ENCODE measurements at places on chromosomes 12 and 14. TPM values are rescaled to one million over a fixed set of nuclear protein-coding genes. Genes with fewer than 3 reads are reported as not detected.
A peak's percentile ranks its signal among the peaks of the same experiment; 100 is the strongest.

GRCh38 chr14:70905301-70905700 is 2.0 kb upstream of the PCNX1 start:
- H3K4me3 ChIP-seq, result no peak overlapping the region
- H3K36me3 ChIP-seq, result no peaks in the 10 kb centered on the region
- no peak overlapping the region for H3K27ac ChIP-seq
- peaks cover 16% of the 10 kb centered on the region for H3K4me1 ChIP-seq
- H3K27me3 ChIP-seq, result no peaks in the 10 kb centered on the region

- peaks cover 15% of the 10 kb centered on the region for H3K36me3 ChIP-seq
- H3K4me1 ChIP-seq, result peaks cover 6% of the 10 kb centered on the region
- peak; percentile 46 for DNase-seq
Measured at GRCh38 chr14:73295198-73295796, 58.0 kb downstream of the PAPLN start.

- DNase-seq, result no peak
- H3K27me3 ChIP-seq, result peaks cover 31% of the 10 kb centered on the region
- no peak overlapping the region for H3K4me3 ChIP-seq
- H3K4me1 ChIP-seq, result no peaks in the 10 kb centered on the region
- H3K36me3 ChIP-seq, result no peaks in the 10 kb centered on the region
- no peak overlapping the region for H3K27ac ChIP-seq
Measured at GRCh38 chr14:21860172-21860571, 186.6 kb upstream of the OR4E1 start.

GRCh38 chr12:61870658-61871484 is 389.3 kb upstream of the USP15 start:
- H3K4me3 ChIP-seq, result no peak overlapping the region
- peak; percentile 1 for DNase-seq
- H3K4me1 ChIP-seq, result no peaks in the 10 kb centered on the region
- H3K27me3 ChIP-seq, result no peaks in the 10 kb centered on the region

GRCh38 chr12:57738661-57739237 is at the start of gene AGAP2:
TSS of gene AGAP2 (minus strand) at chr12:57738742. CDS start at chr12:57738246, 496 bp downstream.
- peak within 1 kb of the TSS; percentile 54 for H3K4me3 ChIP-seq
- H3K36me3 ChIP-seq, result peaks cover 13% of the 10 kb centered on the region
- peaks cover 46% of the 10 kb centered on the region for H3K4me1 ChIP-seq
- H3K27me3 ChIP-seq, result no peaks in the 10 kb centered on the region

DNA sequence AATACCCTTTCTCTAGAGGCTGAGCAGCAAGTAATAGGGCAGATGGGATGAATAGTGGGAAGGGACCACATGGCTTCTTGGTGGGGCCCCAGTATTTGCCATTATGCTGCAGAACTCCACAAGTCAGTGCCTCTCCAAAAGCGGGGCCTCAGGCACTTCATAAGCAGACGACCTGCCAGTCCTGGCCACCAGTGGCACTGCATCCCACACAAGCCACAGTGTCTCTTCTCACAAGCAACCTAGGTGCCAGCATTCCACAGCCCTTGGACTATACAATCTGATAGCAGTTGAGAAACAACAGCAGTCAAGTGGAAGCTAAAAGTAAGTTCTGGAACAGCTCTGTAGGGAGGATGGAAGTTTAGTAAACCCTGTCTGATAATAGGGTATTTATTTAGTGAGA is 4.2 kb upstream of the SLC8A3 start:
- H3K4me3 ChIP-seq, result no peak overlapping the region
- H3K4me1 ChIP-seq, result peaks cover 4% of the 10 kb centered on the region
- no peak overlapping the region for H3K27ac ChIP-seq

GRCh38 chr12:14849661-14850060 is 6.3 kb upstream of the ART4 start:
- H3K27me3 ChIP-seq, result no peaks in the 10 kb centered on the region
- H3K4me1 ChIP-seq, result peaks cover 6% of the 10 kb centered on the region
- H3K27ac ChIP-seq, result no peak overlapping the region
- DNase-seq, result no peak
- H3K4me3 ChIP-seq, result no peak overlapping the region

DNA sequence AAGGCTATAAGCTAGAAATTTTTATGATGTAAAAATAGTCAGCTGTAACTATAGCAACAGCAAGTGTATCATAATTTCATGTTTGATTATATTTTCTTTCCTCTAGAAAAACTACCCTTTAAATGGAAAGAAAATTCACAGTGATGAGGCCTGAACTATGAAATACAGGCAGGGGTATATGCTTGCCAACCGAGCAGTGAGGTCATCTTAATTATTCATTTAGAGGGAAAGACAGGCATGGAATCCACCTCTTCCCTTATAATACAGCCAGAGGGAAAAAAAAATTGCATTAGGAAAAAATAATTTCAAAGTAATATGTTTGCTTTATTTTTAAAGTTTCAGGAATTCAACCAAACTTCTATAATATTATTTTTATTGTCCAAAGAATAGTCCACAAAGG is 139.8 kb downstream of the EPS8 start:
- H3K27ac ChIP-seq, result no peak overlapping the region
- no peak overlapping the region for H3K4me3 ChIP-seq
- no peak for DNase-seq
- H3K36me3 ChIP-seq, result no peaks in the 10 kb centered on the region
- H3K27me3 ChIP-seq, result no peaks in the 10 kb centered on the region
- H3K4me1 ChIP-seq, result no peaks in the 10 kb centered on the region

DNA sequence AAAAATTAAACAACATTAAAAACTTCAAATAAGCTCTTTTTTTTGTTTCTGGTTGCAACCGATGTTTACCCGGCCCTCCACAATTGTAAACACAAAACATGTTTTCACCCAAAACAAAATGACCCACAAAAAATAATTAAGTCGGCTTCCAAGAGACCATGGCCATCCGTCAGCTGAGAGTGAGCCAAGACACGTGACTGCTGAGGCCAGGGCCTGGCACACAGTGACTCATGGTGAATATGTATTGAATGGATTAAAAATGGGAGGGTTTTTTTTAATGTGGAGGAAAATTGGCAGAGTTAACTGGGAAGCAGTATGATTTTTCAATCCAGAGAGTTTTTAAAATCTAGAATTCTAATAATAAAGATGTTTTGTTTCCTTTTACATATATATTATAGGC is 13.8 kb upstream of the CPNE8 start:
- H3K4me1 ChIP-seq, result no peaks in the 10 kb centered on the region
- no peak overlapping the region for H3K27ac ChIP-seq
- peaks cover under 1% of the 10 kb centered on the region for H3K27me3 ChIP-seq
- no peak overlapping the region for H3K4me3 ChIP-seq
- no peaks in the 10 kb centered on the region for H3K36me3 ChIP-seq
- no peak for DNase-seq

DNA sequence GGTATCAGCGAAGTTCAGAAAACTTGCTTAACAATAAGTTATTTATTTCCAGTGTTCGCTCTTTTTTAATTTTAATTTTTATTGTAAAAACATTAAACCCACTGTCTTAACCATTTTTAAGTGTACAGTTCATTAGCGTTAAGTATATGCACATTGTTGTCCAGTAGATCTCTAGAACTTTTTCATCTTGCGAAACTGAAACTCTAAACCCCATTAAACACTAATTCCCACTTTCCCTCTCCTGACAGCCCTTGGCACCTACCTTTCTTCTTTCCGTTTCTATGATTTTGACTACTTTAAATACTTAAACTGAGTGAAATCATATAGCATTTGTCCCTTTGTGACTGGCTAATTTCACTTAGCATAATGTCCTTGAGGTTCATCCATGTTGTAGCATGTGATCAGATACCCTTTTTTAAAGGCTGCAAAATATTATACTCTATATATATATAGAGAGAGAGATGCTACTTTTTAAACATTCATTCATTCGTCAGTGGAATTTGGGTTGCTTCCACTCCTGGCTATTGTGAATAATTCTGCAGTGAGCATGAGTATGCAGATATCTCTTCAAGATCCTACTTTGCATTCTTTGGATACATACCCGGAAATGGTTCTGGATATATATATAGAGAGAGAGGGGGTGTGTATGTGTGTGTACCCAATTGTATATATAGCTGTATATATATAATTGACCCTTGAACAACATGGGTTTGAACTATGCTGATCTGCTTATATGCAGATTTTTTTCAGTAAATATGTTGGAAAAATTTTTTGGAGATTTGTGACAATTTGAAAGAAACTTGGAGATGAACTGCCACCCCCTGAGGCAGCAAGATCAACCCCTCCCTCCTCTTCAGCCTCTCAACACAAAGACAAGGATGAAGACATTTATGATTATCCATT is 74.7 kb upstream of the EVL start:
- H3K4me3 ChIP-seq, result no peak overlapping the region
- no peaks in the 10 kb centered on the region for H3K27me3 ChIP-seq
- peaks cover 6% of the 10 kb centered on the region for H3K4me1 ChIP-seq
- H3K27ac ChIP-seq, result no peak overlapping the region
- H3K36me3 ChIP-seq, result no peaks in the 10 kb centered on the region

- no peak for DNase-seq
- no peak overlapping the region for H3K27ac ChIP-seq
- H3K4me1 ChIP-seq, result peaks cover 25% of the 10 kb centered on the region
- H3K4me3 ChIP-seq, result no peak overlapping the region
- peaks cover 39% of the 10 kb centered on the region for H3K36me3 ChIP-seq
Measured at GRCh38 chr14:71621980-71622605, 310.1 kb upstream of the RGS6 start.

DNA sequence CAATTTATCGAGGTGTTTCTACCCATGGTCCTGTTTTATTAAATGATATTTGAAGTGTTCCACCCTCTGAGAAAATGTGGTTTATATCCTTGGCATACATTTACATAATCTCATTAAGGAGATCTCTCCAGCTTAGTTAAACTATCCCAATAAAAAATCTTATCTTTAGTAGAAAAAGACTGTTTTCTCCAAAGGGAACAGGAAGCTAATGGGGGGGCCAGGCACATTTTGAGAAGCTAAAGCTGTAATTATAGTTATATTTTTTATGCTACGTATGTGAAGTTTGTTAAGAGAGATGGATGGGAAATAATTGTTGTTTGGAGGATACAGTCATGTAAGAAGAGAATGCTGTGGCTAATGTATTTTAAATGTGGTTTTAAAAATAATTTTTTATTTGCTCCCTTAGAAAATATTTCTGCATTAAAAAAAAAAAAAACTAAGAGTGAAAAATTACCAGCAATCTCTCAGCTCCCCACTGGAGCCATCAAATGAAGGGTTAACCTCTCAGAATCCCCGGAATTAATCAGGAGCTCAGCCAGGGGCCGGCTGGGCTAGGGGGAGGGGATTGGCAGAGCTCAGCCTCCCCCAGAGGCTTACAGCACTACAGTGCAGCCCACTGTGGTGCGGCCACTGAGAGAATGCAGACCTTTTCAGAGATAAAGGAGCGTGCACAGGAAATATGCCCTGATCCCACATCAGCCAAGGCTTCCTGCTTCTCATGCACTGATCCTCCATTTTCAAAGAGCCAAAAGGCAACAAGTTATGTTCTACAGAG is 185.8 kb downstream of the EGLN3 start:
- no peak for DNase-seq
- no peaks in the 10 kb centered on the region for H3K36me3 ChIP-seq
- no peak overlapping the region for H3K4me3 ChIP-seq
- no peaks in the 10 kb centered on the region for H3K4me1 ChIP-seq

DNA sequence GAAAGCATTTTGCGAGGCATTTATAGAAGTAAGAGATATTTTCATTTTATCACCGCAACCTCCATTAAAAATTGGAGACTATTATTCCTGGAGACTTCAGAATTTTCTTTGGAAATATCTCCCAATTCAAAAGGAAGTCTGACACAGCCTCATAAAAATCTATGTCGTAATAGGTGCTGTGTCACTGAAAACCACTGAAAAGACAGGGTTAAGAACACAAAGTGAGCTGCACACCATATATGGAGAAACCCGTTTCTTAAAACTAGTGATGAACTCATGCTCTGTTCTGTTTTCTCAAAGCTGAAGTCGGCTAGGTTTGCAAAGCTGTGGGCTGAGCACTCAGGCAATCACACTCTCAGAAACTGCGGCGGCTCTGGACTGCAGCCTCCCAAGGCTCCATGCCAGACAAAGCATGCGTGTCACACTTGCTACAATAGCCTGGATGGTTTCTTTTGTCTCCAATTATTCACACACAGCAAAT is at the start of gene GLIPR1:
GLIPR1 (plus strand) TSS at position 287 of the 481 bp plus-strand sequence; CDS start at position 413, 126 bp downstream.
- H3K27me3 ChIP-seq, result no peaks in the 10 kb centered on the region
- H3K27ac ChIP-seq, result peak within 1 kb of the TSS; percentile 90
- H3K4me3 ChIP-seq, result peak within 1 kb of the TSS; percentile 97
- H3K36me3 ChIP-seq, result peaks cover 17% of the 10 kb centered on the region
- peaks cover 71% of the 10 kb centered on the region for H3K4me1 ChIP-seq
- peak; percentile 65 for DNase-seq

- H3K27me3 ChIP-seq, result peaks cover 19% of the 10 kb centered on the region
- no peak overlapping the region for H3K27ac ChIP-seq
- no peak for DNase-seq
- no peak overlapping the region for H3K4me3 ChIP-seq
- no peaks in the 10 kb centered on the region for H3K4me1 ChIP-seq
Measured at GRCh38 chr12:102757882-102758226, 159.2 kb downstream of the PAH start.

- DNase-seq, result no peak
- H3K4me1 ChIP-seq, result no peaks in the 10 kb centered on the region
- no peak overlapping the region for H3K4me3 ChIP-seq
- no peaks in the 10 kb centered on the region for H3K27me3 ChIP-seq
Measured at GRCh38 chr14:46051796-46052195, 599.8 kb downstream of the RPL10L start.

DNA sequence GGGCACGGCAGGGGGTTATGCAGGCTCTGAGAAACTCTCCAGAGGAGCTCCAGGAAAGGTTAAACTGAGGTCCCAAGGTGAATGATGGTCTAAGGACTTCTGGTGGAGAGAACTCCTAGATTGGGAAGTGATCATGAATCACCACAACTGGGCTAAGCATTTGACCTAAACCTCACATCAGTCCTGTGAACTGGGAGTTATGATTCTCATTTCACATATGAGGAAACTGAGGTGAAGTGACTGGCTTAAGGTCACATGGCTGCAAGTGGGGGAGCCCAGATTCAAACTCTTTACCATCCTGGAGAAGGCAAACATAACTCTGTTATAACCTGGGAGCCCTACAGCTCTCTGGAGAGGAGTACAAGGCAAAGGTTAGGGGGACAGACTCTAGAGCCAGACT is 4.2 kb downstream of the RARG start:
- H3K4me3 ChIP-seq, result no peak overlapping the region
- H3K27ac ChIP-seq, result no peak overlapping the region
- H3K36me3 ChIP-seq, result no peaks in the 10 kb centered on the region
- peaks cover 12% of the 10 kb centered on the region for H3K27me3 ChIP-seq
- DNase-seq, result no peak

GRCh38 chr14:65019944-65020566 is 33.4 kb downstream of the FNTB start:
- peaks cover 10% of the 10 kb centered on the region for H3K36me3 ChIP-seq
- H3K27me3 ChIP-seq, result no peaks in the 10 kb centered on the region
- no peak overlapping the region for H3K4me3 ChIP-seq
- H3K4me1 ChIP-seq, result no peaks in the 10 kb centered on the region
- DNase-seq, result no peak
- H3K27ac ChIP-seq, result no peak overlapping the region

- no peak for DNase-seq
- no peak overlapping the region for H3K27ac ChIP-seq
- H3K27me3 ChIP-seq, result peaks cover 4% of the 10 kb centered on the region
- H3K4me1 ChIP-seq, result no peaks in the 10 kb centered on the region
- no peak overlapping the region for H3K4me3 ChIP-seq
Measured at GRCh38 chr12:131194166-131194565, 240.5 kb downstream of the ADGRD1 start.

TAS2R50 gene
- not detected for polyA plus RNA-seq

IFNG-AS1 gene
- 11.4 TPM for polyA plus RNA-seq

WNT1 gene
- polyA plus RNA-seq, result not detected

PTPRO gene
- 13.4 TPM for polyA plus RNA-seq

GSC gene
- not detected for polyA plus RNA-seq

PIWIL1 gene
- polyA plus RNA-seq, result not detected

PTPN6 gene
- 641 TPM for polyA plus RNA-seq

Measured in naive B cell (primary cell).